ENCODE measurements at places on chromosomes 11 and 22. TPM values are rescaled to one million over a fixed set of nuclear protein-coding genes. Genes with fewer than 3 reads are reported as not detected.

DNA sequence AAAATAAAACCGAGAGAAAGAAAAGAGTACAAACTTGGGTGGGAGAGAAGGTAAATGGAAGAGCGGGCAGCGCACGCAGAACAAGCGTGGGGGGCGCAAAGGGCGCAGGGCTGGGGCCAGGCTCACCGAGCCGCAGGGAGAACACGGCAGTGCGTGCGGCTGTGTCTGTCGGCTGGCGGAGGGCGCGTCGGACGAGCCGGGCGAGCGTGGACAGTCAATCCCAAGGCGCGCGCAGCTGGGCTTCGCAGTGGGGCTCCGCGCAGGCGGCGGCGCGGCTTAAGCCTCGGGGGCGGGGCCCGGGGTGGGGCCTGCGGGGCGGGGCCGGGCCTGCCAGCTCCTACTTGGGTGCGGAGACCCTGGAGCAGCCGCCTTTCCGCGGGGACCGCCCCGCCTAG lies at the start of gene UCP2:
UCP2 (minus strand) TSS at position 249 of the 395 bp plus-strand sequence. CDS start 4,465 bp downstream, outside the sequence.
- peak; percentile 95 for DNase-seq

DNA sequence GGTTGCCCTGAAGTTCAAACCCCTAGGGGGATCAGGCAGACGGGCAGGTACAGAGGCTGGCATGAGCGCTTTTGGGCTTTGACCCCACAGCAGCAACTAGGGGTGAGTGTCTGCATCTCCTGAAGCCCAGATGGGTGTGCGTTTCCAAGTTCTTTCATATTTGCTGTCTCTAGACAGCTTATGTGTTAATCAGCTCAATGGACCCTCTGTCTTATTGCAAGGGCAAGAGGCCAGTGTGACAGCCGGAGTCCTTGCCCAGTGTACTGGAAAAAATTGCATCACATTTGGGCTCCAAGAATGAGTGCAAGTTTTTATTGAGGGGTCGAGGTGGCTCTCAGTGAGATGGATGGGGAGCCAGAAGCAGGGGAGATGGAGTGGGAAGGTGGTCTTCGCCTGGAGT lies 1863.7 kb upstream of the RAG2 start:
- no peak for DNase-seq

GRCh38 chr22:40156001-40156516 lies 21.7 kb upstream of the TNRC6B start:
- DNase-seq = peak; percentile 74

DNA sequence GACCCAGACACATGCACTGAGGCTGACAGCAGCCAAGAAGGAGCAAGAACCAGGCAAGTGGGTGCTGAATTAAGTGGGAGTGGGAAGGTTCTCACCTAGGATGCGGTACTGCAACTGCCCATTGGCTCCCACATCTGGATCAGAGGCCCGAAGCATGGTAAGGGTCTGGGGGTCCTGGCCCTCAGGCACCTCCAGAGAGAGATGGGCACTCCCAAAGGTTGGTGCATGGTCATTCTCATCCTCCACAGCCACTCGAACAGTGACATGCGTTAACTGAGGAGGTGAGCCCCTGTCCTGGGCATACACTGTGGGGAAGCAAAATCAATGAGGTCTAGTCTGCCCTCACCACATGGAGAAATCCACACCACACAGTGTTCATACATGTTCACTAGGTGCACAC lies 9.3 kb upstream of the TPP1 start:
- DNase-seq = no peak

DNA sequence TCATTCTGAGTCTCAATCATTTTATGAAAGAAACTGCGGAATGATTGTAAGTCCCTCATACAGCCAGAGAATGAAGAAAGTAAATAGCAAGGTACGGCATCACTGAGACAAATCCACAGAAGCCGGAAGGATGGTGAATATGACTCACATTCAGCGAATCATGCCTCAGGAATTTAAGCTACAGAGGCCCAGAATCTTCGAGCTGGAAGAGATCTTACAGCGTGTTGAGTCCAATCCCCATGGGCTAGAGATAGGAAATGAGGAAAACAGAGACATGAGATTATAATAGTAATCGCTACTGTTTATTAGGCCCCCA lies 173.2 kb downstream of the KIF18A start:
- no peak for DNase-seq

DNA sequence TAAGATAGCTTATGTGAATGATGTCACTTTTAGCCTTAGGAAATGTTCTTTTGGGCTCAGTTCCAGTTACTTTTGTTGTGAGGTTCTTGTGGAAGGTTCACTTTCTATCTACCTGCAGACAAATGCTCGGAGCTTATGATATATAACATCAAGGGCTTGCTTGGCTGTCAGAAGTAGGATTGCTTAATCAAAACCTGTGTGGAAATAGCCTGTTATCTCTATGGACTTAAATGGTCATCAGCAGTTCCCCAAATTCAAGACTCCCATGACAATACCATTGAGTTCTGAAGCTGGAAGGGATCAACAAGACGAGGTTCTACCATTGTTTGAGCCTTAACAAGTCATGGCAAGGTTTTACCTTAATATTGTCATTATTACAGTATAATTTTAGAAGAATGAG lies 43.8 kb downstream of the FLI1 start:
- no peak for DNase-seq

- DNase-seq = no peak
Observed at GRCh38 chr11:40183073-40184064, 1276.1 kb downstream of the LRRC4C start.

DNA sequence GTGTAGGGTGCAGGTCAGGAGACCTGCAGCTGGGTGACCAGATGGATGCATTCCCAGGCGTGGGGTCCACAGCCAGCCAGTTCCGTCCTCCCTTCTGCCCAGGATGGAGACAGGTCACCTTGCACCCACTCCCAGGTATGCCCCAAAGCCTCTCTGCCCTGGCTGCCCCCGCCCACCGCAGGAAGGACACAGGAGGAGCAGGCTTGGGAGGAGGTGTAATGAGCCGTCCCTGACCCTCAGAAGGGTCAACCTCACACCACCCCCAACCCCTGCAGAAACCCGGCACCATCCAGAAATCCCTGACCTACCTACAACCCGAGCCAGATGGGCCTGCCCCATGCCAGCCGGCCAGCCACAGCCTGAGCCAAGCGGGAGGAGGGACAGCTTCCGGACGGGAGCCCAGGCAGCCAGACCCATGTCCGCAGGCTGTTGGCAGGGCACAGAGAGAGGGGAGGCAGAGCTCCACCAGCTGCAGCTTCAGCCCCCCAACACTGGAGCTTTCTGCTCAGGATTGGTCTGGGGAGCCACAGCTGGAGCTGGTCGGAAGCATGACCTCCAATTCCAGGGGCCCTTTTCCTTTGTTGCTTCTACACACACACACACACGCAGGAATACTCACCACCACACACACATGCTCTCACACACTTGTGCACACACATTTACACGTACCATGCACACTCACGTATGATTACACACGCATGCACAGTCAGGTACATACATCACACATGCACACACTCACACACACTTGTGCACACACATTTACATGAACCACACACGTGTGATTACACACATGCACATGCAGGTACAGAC lies 5.3 kb downstream of the IFITM10 start:
- no peak for DNase-seq

DNA sequence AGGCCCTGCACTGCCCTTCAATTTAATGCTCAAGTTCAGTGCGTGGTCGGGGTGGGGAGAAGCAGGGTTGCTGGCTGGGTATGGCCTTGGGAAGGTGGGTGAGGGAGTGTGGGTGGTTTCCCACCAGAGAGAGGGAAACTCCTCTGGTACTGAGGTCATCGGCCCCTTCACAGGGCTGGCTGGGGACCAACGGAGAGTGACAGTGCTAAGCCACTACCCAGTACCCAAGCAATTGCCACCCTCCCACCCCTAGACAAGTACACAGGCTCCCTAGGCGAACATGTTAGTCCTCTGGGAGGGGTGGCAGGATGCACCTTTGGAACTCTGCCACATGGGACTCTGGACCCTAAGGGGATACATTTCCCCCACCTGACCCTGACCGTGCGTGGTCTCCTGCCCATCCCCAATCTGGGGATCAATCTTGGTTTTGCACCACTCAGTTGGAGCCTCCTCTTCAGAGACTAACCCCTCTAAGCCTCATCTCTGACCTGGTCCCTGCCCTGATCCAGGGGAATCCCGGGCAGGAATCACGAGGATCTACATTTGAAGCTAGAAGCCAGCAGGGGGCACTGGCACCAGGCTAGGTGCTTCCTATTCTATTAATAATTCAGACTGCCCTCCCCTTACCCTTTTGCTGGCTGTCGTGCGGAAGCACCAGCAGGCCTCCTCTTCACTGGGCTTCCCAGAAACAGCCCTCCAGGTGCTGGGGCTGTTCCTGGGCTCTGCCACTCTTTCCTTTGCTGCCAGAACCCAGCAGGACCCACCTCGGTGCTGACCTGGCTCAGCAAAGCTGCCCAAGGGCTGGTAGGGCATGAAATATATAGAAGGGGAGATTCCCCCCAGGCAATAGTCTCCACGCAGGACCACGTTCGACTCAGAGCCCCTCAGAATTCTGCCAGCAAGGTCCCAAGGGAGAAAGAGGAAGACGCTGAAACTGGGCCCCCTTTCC lies 377.7 kb downstream of the TENM4 start:
- DNase-seq = no peak

DNA sequence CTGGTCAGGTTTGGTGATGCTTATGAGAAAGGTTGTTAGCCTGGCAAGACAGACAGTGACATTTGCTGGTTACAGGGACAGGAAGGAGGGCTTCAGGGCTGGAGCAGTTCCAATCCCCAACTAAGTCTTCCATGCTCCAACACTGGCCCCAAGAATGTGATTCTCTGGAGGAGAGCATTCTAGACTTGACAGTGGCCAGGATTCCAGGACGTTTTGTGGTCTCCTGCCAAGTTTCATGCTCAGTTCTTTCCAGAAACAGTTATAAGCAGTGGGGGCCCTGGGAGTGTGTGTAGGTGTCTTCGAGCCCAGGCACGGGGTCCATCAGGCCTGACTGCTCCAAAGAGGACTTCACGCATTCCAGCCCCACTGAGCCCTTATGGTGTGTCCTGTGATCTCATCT lies 8.9 kb upstream of the GRK3 start:
- no peak for DNase-seq

GRCh38 chr22:22823131-22823810 lies 64.3 kb upstream of the IGLL5 start:
- peak; percentile 82 for DNase-seq

GRCh38 chr11:22976146-22976545 lies 115.9 kb upstream of the CCDC179 start:
- no peak for DNase-seq

DNA sequence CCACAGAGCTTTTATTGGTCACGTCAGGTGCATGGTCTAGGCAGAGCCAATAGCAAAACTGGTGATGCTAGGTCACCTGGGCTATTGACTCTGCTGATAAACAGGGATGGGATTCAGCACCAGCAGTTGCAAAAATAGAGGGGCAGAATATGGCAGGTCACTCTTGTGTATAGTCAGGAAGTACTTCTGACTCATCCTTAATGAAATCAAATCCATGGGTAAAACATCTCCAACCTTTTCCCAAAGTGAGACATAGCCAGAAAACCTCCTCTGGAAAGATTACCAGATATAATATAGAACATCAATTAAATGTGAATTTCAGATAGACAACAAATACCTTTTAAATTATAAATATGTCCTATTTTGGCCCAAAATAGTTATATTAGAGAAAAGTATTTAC lies 383.2 kb downstream of the METTL15 start:
- DNase-seq = no peak

GRCh38 chr11:36500315-36500721 lies 9.8 kb downstream of the TRAF6 start:
- no peak for DNase-seq

DNA sequence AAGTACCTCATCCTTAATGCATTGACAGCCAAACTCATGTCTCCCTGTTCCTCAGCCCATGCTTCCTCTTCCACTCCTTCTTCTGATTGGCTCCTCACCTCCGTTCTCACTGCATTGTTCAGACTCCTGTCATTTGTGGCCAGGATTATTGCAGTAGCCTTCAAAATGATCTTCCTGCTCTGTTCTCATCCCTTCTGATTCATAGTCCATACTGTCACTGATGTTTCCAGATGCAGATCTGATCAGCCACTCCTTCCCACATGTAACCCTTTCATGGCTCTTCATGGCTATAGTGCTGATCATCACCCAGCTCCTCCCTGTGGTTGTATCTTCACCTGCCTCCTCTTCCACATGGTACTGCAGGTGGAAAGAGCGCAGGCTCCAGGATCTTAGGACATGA lies 71.7 kb downstream of the DEPDC5 start:
- no peak for DNase-seq

DNA sequence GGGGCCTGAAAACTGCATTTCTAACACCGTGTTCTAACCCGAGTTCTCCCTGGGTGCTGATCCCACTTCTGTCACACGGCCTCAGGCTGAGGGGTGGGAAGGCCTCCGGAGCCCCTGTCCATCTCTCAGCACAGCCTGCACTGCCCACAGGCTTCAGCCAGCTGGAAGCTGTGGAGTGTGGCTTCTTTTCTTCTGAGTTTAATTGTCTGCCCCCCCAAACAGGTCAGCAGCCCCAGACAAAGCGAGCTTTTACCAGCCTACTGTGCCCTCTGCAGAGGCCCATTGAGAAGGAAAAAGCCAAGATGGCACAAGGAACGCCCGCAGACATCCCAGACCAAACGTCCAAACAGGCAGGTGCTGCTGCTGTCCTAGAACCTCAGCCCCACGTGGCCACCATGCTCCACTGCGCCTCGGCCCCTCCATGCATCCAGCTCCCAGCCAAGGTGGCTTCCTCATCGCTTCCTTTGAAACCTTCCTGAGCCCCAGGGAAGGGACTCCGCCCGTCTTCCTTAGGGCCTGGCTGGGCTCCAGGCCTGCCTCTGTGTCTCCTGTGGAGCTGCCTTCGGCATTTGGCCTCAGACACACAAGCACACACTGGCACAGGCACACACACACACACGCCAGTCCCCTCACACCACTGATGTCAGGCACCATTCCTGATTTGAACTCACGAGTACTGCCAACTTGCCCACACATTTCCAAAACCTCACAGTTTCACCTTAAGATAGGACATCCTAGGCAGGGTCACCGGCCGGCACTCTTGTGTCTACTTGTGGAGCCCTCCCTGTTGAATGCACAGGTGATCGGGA lies 1.7 kb downstream of the MOB2 start:
- no peak for DNase-seq

DNA sequence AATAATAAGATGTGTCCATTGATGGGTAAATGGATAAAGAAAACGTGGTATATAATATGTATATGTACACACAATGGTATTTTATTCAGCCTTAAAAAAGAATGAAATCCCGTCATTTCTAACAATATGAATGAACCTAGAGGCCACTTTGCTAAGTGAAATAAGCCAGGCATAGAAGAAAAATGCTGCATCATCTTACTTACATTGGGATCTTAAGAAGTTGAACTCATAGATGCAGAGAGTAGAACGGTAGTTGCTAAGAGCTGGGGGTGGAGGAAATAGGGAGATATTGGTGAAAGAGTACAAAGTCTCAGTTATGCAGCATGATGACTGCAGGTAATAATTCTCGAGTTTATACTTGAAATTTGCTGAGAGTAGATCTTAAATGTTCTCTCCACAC lies 14.3 kb upstream of the SLC36A4 start:
- no peak for DNase-seq

EXPH5 gene
- total RNA-seq = 1.4 TPM

GAS2L1 gene
- total RNA-seq = 48.5 TPM

SYCE3 gene
- not detected for total RNA-seq

CYB5R2 gene
- 2.7 TPM for total RNA-seq

HTATIP2 gene
- 44.0 TPM for total RNA-seq

RIN1 gene
- total RNA-seq = 6.6 TPM

MMP11 gene
- total RNA-seq = 2.8 TPM

IL18BP gene
- total RNA-seq = 9.4 TPM

HSPB2 gene
- 4.0 TPM for total RNA-seq

OR2AT4 gene
- total RNA-seq = not detected

OR5P2 gene
- not detected for total RNA-seq

DEPDC7 gene
- total RNA-seq = 1.7 TPM
